HCEC 1CT (cell line): ENCODE measurements at places on chromosomes 11 and 22.

GRCh38 chr11:44868455-44869421, 81.9 kb downstream of the TP53I11 start:
- DNase-seq: no peak

GRCh38 chr11:83027289-83027688, 44.4 kb downstream of the RAB30 start:
- DNase-seq: no peak

- DNase-seq: no peak
Measured at GRCh38 chr22:39242595-39243438, 2.0 kb downstream of the PDGFB start.

DNA sequence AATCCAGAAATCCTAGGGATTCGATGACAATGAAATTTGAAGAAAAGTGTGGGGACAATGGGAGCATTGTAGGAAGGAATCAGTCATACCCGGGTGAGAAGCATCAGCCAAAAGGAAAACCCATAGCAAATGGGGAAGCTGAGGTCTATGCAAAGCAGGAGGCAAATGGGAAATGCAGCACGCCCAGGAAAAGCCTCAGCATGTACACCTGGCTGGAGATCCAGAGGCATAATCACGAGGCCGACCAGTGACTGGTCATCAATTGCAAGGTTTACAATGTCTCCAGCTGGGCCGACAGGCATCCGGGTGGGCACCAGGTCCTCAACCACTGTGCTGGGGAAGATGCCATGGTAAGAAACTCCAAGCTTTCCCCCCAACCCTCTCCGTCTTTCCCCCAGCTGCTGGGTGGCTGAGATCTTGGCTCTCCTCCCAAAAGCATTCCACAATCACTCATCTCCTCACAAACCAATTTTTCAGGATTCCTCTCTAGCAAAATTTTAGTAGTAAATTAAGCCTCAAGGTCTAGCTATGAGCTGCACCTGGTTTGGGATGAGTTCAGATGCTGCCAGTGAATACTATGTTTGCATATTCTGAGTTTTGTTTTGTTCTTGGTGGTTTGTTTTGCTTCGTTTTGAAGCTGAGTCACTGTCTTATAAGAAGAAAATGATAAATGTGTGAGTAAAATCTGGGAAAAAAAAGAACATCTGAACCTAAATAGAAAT, 98.0 kb upstream of the OR5AK2 start:
- DNase-seq: no peak
